Kidney epithelial cell (primary cell): ENCODE measurements at places on chromosomes 5 and 9. TPM values are rescaled to one million over a fixed set of nuclear protein-coding genes. Genes with fewer than 3 reads are reported as not detected.
A peak's percentile ranks its signal among the peaks of the same experiment; 100 is the strongest.

GRCh38 chr9:113516840-113517577, 53.5 kb downstream of the RGS3 start:
- no peak for DNase-seq

DNA sequence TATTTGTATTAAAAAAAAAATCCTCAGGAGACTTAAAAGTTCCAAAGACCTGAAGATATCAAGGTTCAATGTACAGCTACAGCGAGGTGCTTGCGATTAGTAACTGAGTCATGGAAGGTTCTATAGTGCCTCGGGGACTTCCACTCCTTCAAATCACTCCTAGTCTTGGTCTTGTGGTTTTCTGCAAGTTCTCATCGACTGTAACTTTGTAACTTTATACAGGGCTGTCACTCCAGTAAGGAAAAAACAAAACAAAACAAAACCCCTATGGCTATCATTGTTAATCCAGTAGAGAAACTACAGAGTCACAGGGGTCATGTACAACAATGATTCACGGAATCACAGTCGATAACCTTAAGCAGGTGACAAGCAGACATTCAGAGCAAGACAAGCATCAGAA, 39.8 kb upstream of the SELENOP start:
- DNase-seq: no peak

DNA sequence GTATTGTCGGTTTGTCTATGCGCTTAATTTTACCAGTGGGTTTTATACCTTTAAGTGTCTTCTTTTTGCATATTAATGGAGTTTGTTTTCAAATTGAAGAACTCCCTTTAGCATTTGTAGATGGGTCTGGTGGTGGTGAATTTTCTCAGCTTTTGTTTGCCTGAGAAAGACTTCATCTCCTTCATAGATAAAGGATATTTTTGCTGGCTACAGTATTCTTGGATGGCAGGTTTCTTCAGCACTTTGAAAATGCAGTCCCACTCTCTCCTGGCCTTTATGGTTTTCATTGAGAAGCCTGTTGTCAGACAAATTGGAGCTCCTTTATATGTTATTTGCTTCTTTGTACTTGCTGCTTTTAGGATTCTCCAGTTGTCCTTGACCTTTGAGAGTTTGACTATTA, 142.1 kb downstream of the RAB3C start:
- DNase-seq: no peak

DND1 gene
- total RNA-seq: 0.34 and 1.0 TPM in 2 replicates

DNA sequence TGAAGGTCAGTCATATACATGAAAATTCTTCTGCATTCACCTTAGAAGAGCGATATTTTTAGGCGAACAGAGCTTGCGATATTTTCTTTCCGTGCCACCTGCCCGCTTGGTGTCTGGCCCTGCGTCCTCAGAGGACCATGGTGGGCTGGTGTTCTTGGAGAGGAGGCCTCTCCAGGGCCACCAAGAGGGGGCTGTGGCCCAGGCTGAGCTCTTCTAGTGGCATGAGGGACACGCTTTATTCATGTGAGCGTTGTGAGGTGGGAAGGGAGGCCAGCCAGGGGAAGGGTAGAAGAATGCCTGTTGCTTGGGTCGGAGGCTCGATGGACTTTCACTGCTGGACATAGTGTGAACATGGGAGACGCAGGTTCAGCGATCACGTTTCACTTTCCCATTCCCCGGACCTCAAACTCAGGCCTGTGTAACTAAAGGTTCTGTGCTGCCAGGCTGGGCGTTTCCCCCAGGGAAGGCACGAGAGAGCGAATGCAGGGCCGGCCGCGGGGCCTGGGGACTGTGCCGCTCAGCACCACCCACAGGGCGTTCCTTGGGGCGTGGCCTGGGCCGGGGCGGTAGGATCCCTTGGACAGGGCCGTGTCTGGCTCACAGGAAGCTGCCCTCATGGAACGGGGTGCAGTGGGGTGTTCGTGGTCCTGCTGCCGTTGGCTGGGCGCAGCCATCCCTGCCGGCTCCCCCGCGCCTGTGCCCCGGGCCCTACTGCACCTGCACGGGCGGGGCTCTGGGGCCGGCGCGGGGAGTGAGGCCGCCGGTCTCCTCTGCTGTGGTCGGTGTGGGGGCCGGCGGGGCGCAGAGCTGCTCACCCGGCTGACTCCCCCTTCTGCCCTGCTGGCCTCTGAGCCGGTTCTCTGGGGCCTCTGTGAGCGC, 40.7 kb upstream of the CLPTM1L start:
- peak; percentile 12 for DNase-seq

IDNK gene
- 3.6 and 6.8 TPM in 2 replicates for total RNA-seq

DNA sequence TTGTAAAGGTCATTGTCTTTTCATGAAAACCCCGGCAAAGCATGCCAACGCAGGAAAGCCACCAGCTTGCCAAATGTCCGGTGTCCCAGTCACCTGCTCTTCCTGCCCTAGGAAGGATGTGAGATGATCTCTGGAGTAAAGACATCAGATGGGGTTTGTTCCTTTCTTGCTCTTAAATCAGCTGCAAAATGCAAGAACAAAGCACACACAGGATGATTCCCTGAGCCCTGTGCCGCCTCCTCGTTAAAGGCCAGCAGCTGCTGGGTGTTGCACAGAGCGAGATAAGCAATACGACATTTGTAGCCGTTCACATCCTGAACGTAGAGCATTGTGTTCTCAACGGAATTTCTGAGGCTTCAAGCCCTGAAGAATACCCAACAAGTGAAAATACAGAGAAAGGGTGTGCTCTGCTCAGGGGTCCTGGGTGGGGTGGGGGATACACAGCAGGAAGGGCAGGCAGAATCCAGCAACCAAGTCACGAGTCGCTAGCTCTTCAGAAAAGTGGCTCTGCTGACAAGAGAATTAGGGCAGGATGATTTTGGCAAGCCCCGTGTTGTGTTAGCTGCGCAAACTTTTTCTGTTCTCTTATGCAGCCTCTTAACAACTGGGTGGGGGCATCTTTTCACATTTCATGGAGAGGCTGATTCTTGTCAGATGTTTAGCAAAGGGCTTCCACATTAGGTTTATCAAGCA, 229.2 kb upstream of the MAP3K1 start:
- no peak for DNase-seq

TRPM6 gene
- total RNA-seq: 0.07 and 0.21 TPM in 2 replicates

SLC28A3 gene
- 0.21 and 0.75 TPM in 2 replicates for total RNA-seq

C5orf46 gene
- 1.4 and 2.1 TPM in 2 replicates for total RNA-seq

CWC27 gene
- 18.4 and 23.6 TPM in 2 replicates for total RNA-seq

DNA sequence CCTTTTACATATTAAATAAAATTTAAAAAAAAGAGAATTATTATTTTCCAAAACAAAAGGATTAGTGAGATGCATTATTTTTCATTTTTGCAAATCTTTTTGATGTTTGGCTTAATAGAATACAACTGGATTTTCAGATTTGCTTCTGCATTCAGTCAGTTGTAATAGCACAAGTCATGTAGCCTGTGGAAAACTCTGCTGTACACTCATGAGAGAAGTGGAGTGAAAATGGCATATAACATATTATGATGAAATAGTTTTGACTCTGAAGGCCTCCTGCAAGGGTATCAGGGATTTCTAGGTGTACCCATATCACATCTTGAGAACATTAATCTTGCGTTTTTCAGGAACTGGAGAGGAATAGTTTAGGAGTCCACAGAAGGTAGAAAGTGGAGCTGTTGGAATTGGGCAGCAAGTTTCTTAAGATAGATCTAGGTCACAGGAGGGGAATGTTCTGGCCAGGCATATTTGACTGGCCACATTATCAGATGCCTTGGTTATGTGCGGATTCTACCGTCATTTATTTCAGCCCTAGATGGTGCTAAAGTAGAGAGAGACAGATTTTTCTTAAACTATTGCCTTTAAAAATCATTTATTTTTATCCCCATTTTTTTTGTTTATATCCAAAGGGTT, 16.4 kb downstream of the LNPEP start:
- DNase-seq: no peak

PCDHGC4 gene
- 0.62 and 1.1 TPM in 2 replicates for total RNA-seq

ADAMTS12 gene
- 3.4 and 4.1 TPM in 2 replicates for total RNA-seq

DNA sequence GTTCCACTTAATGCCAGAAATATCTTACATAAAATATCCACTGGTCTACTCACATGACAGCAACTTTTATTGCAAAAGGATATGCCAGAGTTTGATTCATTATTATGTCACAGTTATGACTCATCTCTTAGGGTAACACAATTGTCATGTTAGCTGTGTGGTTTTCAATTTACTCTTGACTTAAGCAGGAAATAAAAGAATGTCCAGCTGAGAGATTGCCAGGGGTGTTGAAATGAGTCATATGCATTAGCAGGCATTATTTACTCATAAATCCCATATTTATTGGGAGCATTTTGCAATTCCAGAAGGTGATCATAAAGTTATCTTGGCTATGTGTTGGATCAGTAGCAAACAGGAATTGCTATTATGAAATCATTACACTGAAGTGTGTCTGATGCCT, 1164.6 kb upstream of the CDH18 start:
- DNase-seq: peak; percentile 86
